ENCODE measurements at places on chromosomes 5 and 9.

- DNase-seq = no peak
These were observed 438 bp downstream of the NSUN2 start for GRCh38 chr5:6632324-6632887.

DNA sequence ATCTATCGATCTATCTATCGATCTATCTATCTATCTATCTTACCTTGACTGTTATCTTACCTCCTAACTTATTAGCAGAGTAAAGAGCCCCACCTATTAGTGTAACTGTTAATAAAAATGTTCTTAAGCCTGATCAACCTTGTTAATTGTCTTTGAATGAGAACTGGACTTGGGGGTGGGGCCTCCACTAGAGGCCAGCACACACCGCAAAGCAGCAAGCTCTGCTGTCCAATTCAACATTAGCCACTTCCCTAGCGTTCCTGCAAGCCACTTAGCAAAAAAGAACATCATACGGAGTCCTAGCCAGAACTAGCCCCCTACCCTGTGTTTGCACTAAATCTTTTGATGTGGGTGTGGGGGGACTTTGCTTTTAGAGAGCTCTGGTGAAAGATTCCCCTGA, 515.8 kb downstream of the KDM4C start:
- no peak for DNase-seq

- DNase-seq = no peak
These were observed 44.4 kb downstream of the SLC12A7 start for GRCh38 chr5:1067141-1068121.

- DNase-seq = no peak
These were observed 10.8 kb upstream of the ADRA1B start for GRCh38 chr5:159905496-159905895.

- DNase-seq = no peak
These were observed 96.8 kb downstream of the ANKRD18B start for GRCh38 chr9:33620738-33621439.

DNA sequence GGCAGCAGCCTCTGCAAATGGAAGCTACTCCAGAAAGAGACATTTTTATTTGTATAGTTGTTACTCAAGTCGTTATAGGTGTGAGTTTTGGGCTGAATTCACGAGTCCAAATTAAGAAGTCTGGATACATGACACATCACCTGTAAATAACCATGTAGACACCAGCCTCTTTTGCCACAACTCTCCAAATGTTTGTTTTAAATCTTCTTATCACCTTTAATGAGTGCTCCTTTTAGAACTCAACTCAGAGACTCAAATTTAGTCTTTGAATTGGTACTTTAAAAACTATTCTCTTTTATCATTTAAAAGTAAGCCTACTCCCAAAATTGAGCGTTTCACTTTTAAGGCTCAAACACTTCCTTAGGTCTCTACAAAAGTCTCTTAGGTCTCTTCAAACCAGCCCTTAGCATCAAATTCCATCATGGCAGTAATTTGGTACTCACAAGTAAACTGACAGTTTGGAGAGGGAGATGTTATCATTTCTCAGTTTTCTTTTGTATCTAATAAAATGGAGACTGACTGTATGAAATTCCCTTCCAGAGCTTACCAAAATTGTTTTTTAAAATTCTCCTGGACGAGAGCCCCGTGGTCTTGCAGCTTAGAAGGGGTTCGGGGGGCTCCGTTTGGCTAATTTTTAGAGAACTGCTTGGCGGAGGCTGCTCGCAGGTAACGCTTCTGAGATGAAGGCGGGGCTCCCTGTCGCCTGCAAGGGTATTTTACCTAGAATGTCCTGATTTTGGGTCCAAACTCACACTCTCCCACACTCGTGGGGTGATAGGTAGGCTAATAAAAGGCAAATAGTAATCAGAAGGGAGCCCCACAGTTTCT, 194.6 kb downstream of the MEF2C start:
- DNase-seq = no peak

- DNase-seq = no peak
These were observed 441.1 kb downstream of the SEMA5A start for GRCh38 chr5:9104571-9105339.

DNA sequence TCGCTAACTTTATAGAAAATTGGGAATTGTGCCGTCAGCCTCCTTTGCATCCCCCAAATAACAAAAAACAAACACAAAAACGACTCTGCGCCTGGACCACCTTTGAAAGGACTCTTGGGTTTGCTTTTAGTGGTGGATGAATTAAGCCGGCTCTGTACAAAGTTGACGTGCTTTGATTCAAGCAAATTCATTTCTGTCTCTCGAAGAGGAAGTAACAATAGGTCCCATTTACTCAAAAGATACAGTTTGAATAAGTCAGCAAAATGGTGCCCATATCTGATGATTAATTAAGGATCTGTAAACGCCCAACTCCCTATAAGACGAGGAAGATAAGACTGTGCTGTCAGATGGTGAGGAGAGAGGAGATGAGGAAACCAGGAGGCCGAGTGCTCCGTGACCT, 67.8 kb downstream of the AK8 start:
- DNase-seq = no peak

- no peak for DNase-seq
These were observed 681 bp upstream of the CHSY3 start for GRCh38 chr5:129903466-129904101.

DNA sequence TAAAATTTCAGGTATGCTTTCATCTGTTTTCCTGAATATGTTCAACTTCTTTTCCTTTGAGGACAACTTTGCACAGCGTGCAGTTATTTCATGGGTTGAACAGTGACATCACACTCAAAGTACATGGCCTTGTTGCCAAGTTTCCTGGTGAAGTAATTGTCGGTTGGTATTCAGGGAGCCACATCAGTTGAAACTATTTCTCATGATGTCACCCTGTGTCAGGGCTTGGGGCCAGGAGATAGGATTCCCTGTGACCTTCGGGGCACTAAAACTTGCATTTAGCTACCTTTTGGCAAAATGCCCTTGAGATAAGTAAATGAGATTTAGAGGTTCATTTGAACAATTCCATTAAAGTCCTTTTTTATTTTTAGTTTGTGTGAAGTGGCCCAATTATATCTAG, 383.9 kb downstream of the SH3GL2 start:
- no peak for DNase-seq

GRCh38 chr5:69030358-69031062, 63.3 kb upstream of the SLC30A5 start:
- DNase-seq = no peak

DNA sequence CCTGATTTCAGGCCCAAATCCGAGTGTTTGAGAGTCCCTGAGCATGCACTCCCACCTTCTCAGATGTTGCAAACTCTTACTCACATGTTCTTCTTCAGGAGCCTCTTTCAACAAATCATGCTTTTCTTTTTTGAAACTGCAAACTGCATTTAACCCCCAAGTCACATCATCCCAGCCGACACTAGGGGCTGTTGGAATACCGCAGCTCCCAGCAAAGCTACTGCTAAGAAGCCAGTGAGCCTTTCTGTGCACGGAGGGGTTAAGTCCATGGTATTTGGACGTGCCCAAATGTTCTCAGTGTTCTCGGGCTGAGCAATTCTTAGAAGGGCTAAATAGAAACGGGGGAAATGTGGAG, 282.9 kb downstream of the NFIB start:
- no peak for DNase-seq

- no peak for DNase-seq
These were observed 470.2 kb upstream of the CHD1 start for GRCh38 chr5:99398976-99399375.

- DNase-seq = no peak
These were observed 39.6 kb upstream of the FRRS1L start for GRCh38 chr9:109206670-109207069.

DNA sequence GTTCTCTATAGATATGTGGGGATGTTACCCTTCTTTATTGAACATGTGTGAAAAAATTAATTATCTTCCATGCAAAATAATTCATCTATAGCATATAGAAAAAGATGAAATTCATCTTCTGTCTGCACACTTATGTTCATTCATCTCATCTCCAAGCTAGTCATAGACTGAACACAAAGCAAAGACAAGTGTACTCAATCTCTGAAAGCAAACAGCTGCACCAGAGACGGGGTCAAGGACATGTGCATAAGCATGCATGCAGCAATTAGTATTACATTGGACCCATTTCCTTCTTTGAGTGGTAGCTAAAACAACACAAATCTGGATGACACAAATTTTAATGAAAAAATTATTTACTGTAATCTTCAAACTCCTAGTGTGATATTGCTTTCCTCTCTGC, 547.0 kb upstream of the COX7C start:
- DNase-seq = no peak

DNA sequence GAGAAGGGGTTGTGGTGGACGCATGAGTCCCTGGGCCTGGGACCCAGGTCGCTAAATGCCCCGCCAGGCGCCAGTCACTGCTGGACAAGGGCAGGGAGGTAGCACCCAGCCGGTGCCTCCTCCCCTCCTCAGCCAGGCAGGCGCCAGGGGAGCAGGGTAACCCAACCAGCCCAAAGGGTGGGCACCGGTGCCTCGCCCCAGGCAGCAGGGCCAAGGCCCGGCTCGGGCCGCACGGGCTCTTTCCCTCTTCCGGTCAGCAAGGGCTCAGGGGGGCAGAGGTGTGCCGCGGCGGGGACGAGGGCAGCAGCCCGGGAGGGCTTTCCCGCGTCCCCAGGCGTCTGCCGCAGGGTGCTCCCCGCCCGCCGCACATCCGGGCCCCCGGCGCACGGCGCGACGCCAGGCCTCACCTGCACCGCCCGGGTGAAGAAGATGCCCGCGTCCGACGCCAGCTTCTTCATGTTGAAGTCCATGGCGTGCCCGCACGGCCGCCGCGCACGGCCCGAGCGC, 393 bp downstream of the SH3GLB2 start:
- DNase-seq = no peak

- no peak for DNase-seq
These were observed 176.7 kb upstream of the FGF10 start for GRCh38 chr5:44565902-44566301.

- no peak for DNase-seq
These were observed 20.0 kb upstream of the SLC25A51 start for GRCh38 chr9:37923796-37924427.

DNA sequence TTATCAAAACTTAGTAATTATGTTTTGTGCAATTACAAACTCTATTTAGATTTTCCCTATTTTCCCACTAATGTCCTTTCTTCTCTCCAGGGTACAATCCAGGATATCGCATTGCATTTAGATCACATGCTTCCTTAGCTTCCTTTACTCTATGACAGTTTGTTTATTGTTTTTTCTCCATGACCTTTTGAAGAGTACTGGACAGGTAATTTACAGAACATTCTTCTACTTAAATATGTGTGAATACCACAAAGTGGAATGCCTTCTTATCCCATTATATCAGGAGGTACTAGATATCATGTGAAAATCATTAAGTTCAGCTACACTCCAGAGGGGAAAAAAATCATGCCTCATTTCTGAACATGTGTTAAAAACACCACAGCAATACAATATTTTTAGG, 776.6 kb upstream of the CDH9 start:
- no peak for DNase-seq

- no peak for DNase-seq
These were observed 1319.3 kb upstream of the C9orf72 start for GRCh38 chr9:28892538-28892937.

DNA sequence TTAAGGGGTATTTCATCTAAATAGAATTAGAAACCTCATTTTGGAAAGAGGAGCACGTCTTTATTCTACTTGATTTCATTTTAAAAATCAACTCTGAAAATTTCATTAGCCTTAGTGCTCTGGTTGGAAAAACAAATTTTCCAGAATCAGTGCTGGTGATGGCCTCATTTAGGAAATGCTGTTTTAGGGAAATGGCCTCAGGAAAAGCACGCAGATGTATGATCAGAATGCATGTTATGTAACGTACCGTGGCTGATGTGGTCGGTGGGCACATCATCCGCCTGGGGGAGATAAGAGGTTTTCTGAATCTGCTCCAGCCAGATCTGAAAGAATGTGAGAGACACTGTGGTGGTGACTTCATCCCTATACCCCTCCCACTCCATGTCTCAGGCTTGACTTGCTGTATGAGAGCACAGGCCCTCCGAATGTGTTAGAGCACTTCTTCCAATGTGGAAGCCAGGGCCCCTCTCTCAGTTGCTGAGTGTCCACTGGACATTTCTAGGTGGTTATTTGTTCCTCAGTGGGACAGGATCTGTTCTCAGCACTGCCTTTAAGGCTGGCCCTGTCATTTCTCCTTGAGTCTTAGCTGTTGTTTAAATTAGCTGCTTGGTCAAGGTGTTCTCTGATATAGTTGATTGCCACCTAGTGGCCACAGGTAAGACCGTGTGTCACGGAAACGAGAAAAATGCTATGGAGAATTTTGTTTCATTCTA, 96.5 kb downstream of the ARHGAP26 start:
- no peak for DNase-seq

DNA sequence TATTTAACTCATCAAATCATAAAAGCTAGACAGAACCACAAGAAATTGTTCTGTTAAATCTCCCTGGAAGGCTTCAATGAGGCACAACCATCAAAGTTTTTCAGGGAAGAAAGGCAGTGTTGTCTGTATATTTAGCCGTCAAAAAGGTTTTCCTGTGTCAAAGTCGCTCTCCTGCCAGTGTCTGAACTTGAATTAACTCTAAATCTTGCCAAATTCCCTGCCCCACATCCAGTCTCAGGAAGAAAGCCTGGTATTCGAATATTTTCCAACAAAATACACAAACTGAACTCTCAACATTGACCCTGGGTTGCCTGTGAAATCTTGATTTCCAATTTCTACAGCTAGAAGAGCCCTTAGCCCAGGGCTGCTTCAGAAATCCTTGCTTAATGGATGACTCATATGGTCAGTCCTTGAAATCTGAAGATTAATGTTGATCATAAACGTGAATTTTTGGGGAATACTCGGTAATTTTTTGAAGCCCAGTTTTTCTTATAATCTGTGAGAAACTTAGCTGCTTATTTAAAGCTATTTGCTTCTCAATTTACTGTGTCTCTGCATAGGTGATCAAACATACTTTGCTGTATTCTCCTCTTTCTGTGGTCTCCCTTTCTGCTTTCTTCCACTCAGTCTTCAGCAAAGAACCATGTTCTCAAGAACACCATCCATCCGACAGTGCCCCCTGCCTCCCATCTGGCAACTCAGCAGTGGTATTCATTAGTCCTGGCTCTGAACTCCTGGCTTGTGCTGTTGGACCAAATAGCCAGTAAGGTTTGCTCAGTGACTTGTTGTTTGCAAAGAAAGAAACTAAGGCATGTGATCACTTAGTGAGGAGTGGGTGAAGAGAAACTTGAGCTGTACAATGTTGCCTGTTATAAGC, 58.9 kb downstream of the NREP start:
- no peak for DNase-seq

- no peak for DNase-seq
These were observed 28.9 kb downstream of the FAM151B start for GRCh38 chr5:80516826-80517225.

DNA sequence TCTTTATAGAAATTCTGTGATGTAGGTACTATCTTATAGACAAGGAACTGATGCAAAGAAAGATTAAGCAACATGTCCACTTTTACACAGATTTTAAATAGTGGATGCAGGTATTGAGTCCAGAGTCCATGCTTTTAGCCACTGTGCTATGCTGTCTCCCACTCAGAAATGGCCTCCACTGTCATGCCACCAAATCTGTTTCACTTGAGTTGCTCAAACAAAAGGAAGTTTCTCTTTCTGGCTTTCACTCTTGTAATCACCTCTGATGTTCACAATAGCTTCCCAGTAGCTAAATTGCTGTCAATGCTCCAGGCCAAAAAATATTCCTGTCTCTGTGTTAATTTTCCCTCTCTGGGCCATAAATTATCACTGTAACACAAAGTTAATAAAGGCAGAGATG, 77.0 kb upstream of the RASA1 start:
- DNase-seq = no peak

- no peak for DNase-seq
These were observed 2.5 kb downstream of the CAST start for GRCh38 chr5:96664669-96665068.

Data from GOT3 (cell line).